ENCODE measurements at places on chromosomes 11 and 22.

- no peak for DNase-seq
These were observed 21.1 kb upstream of the NECTIN1 start for GRCh38 chr11:119750056-119750455.

GRCh38 chr22:19689408-19689807, 24.9 kb upstream of the SEPTIN5 start:
- DNase-seq: no peak

GRCh38 chr11:116414357-116414880, 358.4 kb downstream of the BUD13 start:
- DNase-seq: no peak

DNA sequence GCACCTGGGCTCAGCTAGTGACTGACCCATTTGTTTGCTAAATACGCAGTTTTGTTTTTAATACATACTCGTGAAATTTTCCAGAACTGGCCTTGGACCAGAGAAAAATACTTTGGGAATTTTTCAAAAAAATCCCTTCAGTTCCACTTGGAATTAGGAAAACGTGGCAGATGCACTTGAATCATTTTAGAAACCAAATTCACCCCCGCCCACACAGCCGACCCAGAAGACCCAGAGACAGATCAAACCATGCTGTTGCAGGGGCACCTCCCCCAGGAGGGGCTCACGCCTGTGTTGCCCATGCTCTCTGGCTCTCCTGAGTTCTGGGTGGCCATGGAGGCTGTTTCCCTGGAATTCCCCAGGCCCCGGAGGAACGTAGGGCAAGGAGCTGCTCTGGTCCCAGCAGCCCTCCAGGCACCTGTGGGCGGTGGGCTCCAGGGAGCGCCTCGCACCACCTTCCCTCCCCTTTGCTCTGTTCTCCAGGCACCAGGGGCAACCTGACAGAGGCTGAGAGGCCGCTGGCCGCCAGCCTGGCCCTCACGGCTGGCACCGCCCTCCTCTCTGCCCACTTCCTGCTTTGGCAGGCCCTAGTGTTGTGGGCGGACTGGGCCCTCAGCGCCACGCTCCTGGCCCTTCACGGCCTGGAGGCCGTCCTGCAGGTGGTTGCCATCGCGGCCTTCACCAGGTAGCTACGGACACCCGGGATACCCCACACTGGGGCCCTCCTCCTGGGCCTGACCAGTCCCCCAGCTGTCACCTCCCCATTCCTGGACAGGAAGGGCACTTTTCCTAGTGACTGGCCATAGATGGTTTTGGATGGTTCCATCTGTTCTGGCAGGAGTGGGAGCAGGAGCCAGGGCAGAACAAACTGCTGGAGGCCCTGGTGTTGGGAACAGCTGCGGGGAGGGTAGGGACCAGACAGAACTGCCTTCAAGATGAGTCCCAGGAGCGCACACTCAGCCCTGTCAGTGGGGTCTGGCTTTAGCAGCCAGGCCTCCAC, 3.3 kb upstream of the EPS8L2 start:
- DNase-seq: no peak

DNA sequence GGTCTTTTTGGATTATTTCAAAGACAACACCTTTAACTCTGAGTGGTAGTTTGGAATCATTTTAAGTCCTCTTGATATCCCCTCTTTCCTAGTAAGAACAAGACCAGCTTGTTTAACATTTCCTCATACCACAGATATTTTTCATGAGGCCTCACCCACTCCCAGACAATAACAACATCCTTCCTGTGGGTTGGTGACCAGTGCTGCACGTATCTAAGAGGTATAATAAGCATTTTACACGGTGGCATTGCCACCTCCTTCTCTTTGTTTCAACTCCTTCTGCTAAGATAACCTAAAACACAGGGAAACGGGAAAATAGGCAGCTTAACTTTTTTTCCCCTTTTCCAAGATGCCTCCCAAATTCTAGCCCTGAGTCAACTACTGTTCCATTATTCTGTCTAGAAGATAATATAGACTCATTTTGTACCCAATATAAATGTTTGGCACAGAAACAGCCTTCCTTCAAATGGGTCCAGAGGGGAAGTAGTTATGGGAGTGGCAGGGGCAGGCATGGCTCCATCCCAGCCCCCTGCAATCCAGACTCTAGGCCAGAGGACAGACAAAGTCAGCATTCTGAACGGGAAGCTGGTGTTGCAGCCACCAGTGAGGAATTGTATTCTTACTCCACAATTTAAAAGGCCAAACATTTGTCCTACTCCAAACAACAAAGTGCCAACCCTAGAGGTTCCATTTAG, 28.5 kb downstream of the MAML2 start:
- DNase-seq: no peak

DNA sequence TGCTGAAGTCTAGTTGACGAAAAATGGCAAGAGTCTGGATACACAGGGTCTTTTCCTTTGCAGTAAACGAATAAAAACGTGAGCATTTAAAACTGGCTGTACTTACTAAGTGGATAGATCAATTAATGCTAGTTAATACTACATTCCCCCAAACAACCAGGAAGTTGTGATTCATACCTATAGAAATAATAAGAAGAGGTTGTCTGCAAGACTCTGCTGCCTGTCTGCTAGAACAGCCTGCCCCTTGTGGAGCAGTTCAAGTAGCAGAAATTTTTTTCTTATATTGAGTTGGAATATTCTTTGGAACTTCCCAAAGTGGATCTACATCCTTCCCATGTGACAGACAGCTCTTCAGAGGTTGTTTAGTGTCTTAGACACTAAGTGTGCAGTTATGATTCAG, 86.8 kb downstream of the TEAD1 start:
- DNase-seq: no peak

- DNase-seq: no peak
These were observed at the start of gene APLNR for GRCh38 chr11:57237204-57237681. Gene APLNR, minus strand, starts transcription at chr11:57237250. Its CDS starts 246 bp downstream, at chr11:57237004.

- DNase-seq: no peak
These were observed 73.4 kb downstream of the DEUP1 start for GRCh38 chr11:93403930-93404329.

- no peak for DNase-seq
These were observed 1.0 kb downstream of the SUN2 start for GRCh38 chr22:38754751-38755154.

DNA sequence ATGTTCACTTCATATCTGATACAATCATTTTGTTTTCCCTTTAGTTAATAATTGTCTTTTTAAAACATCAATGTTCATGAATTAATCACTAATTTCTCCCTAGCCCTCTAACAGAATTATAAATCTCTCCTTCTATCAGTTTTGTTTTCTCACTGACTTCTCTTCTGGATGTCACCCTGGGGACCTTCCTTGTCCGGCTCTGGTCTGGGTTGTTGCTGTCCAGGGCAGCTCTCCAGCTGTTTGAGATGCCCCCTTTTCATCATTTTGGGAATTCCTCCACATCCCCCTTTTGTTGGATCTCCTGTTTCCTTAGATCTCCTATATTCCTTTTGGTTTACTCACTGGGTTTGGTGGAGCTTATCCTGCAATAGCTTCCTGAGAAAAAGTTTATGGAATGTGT, 35.6 kb upstream of the PSMA1 start:
- DNase-seq: no peak

DNA sequence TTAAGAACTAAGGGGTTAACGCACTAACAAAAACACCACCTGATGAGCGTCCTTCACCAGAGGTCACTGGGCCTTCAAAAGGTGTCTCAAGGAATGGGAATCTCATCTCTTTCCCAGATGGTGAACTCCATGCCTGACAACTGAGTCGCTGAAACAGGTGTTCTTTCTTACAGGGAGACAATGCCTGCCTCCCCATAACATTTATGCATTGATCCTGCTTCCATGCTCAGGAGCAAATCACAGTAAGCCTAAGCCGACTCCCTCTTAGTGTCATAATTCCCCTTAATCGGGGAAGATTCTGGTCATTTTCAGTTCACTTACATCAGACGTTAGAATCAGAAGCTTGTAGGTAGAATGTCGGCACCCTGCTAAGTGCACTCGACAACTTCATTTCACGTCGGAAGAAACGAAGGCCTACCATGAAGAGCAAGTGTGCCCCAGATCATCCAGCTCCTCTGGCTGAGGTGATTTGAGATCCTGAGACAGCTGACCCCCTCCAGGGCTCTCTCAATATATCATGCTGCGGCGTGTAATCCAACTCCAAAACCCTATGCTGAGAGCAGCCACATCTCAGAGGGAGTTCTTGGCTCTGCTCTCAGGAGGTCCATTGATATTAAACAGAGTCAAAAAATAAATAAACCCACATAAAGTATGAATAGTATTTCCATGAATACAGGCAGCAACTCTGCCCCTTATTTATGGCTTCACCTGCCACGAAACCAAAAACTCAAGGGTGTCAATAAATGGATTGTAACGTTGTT, 163.1 kb downstream of the LARGE1 start:
- DNase-seq: no peak

GRCh38 chr11:2775626-2776350, 76.0 kb upstream of the KCNQ1OT1 start:
- no peak for DNase-seq

DNA sequence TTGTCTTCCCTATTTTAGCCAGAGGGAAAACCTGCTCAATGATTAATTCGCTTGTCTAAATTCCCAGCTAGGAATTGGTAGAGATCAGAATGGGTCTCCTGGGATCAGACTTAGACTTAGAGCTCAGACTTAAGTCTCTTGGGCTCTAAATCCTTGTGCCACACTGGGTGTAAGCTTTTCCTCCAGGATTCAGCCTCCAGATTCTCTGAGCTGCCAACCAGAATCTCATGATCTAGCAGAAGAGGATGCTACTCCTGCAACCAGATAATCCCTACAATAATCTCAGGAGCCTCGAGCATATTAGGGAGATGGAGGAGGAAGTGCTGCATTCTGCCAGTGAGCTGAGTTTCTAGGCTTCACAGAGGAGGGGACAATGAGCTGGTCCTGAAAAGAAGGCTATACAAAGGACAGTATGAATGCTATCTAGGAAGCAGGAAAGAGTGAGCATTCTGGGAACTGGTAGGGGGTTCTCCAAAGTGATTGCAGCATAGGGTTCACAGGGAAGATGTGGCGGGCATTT, 211.6 kb upstream of the SESN3 start:
- no peak for DNase-seq

Measured in stimulated activated CD4-positive, alpha-beta T cell treated with anti-CD3 and anti-CD28 coated beads, Interleukin-1b, Interleukin-23, amount 100 ng/mL, for 24 hours (primary cell).